CD14-positive monocyte (primary cell): ENCODE measurements at places on chromosomes 7 and 10.

GRCh38 chr7:28096713-28097112, 83.9 kb downstream of the JAZF1 start:
- peak; percentile 67 for DNase-seq

DNA sequence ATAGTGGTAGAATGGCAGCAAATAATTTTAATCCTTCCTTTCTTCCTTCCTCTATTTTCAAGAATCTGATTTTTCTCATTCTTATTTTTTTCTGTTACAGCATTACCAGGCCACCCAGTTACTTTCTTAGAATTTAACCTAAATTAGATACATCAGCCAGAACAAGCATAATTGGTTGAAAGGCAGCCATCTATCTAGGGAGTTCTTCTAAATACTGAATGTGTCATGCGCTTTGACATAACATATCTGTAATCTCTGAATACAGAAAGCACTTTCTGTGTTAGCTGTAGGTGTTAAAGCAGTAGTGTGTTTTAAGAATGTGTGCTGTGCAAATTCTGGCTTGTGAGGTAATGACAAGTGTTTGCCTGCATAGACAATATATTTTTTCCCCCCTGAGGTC, 97.3 kb downstream of the BTRC start:
- no peak for DNase-seq

DNA sequence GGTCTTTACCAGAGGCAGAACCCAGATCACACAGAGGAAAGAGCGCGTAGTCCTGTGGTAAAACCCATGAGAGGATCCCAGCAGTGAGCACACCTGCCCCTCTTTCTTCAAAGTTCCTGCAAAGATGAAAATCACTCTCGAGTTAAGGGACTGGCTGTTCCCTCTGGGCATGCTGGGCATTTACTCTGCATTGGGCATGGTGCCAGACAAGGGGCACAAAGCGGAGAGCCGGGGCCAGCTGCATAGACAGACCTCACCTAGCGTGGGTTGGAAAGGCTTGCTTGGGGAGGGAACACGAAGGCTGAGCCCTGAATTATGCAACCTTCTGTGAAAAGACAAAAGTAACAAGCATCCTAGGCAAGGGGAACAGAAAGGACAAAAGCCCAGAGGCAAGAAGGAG, 120.0 kb upstream of the TCERG1L start:
- DNase-seq: no peak

- DNase-seq: no peak
Observed at GRCh38 chr7:85734823-85735222, 548.0 kb upstream of the SEMA3D start.

- no peak for DNase-seq
Observed at GRCh38 chr10:79390551-79391229, 43.4 kb downstream of the PPIF start.
